Cortex of kidney (tissue), 1 donor: ENCODE measurements at places on chromosomes 11 and 22.

DNA sequence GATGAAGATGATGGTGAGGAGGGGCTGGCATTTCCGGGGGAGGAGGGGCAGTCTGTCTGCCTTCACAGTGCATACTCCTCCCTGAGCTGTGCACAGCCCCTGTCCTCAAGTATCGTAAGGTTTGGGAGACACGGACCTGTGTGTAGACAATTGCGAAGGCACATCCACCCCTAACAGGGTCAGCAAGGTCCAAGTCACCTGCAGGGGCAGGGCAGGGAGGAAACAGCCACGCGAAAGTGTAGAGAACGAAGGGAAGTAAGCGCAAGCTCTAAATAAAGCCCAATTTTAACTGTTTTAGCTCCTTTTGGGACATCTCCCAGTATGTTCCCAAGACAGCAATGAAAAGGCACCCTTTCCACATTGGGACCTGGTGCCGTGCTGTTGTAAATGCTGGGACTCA is 448.2 kb downstream of the TBC1D22A start:
- no peak for DNase-seq

GRCh38 chr11:117144477-117145392 is 648 bp downstream of the PAFAH1B2 start:
- no peak for DNase-seq

DNA sequence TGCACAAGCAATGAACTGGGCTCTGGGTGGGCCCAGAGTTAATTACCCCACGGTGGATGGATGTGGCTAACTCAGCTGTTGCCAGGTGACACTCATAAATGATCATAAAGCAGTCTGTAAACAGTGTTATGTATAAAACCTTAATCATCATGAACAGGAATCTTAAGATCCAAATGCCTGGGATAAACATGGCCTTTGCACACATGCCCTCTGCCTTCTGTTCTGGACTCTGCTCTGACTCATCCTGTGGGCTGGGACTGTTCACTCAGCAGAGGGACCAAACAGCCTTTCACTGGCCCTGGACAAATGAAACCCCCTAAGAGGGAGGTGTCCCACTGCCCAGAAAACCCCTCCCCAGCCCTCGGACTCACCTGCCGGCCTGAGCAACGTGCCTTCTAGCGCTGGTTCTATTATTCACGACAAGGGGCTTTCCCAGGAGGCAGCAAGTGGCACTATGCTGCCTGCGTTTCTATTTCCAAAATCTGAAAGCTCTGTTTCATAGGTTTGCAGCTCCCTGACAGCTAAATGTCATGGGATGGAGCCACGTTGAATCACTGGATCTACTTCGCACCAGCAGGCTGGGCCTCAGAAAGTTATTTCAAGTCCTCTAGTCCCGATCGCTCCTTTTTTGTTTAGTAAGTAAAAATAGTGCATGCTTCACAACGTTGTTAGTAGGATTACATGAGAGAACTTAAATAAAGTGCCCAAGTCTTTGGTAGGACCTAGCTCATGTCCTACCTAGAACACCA is 53.0 kb downstream of the LARGE1 start:
- no peak for DNase-seq

DNA sequence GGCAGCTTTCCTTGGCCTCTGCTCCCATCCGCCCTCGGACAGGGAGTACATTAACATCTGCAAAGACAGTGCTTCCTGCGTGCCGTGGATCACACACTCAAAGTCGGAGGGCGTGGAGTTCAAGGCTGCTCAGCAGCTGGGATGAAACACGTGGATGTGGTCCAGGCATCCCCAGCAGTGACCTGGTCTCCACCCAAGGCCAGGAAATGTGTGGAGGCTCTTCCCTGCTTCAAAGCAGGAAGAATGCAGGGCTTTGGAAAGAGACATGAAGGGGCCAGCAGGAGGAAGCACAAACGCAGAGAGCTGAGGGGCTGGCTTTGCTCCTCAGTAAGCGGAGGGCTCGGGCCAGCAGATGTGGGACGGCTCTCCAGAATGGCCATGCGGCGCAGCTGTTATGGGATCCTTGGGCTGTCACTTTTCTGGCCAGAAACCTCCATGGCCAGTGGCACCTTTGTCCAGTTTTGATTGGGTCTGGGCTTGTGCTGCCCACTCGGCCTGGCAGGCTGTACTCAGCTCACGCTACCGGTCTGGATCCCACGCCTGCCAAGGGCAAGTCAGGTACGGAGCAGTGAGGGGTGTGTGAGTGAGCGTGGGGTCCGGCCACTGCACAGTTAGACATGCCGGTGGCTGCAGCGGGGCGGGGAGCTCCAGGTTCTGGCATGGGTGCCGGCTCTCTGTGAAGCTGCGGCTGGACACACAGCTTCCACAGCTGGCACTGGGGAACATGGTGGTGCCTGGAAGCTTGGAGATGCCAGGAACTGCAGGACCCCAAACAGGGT is 438.0 kb downstream of the TBC1D22A start:
- DNase-seq, result no peak

GRCh38 chr22:41915035-41915785 is at the start of gene SHISA8:
Gene SHISA8, minus strand, starts transcription at chr22:41915074. Its CDS starts 407 bp downstream, at chr22:41914667.
- DNase-seq, result no peak

GRCh38 chr22:47019012-47019790 is 256.8 kb downstream of the TBC1D22A start:
- no peak for DNase-seq

DNA sequence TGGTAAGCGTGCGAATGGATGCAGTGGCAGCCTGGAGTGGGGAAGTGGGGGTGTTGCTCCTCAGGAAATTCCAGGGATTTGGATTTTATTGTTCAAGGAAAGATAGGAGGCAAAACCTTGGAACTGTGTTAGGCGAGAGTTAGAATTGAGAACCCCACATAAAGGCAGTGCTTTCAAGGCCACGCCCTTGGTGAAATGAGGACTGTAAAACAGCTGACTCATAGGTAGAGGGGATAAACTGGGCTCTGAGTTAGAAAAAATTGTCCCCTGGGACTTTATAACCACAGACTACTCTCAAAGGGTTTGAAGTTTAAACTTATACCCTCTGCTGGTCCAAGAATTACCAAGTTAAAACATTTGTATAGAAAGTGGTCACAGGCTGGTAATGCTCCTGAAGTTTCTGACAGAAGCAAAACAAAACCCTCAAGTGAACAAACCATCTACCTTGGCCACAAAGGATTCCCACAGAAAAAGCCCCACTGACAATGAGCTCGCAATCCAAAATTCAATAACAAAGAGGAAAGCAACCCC is 250.3 kb upstream of the TBCEL start:
- DNase-seq, result no peak

DNA sequence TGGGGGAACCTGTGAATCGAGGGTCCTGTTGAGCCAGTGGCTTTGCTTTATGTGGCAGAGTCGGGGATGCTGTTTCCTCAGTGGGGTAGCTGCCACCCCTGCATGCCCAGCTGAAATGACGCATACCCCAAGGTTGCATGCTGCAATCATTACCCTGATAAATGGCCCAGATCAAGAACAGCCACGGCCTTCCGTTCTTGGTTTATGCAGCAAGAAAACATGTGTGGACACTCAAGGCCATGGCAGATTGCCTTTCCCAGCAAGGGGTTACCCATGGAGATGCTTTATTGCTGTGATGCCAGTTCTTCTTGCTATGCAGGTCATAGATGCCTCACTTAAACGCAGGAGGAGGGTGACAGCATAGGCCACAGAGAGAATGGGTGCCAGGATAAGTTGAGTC is 14.3 kb upstream of the SREBF2 start:
- no peak for DNase-seq

GRCh38 chr11:116962108-116962507 is 124.7 kb upstream of the APOA1 start:
- DNase-seq, result no peak

DNA sequence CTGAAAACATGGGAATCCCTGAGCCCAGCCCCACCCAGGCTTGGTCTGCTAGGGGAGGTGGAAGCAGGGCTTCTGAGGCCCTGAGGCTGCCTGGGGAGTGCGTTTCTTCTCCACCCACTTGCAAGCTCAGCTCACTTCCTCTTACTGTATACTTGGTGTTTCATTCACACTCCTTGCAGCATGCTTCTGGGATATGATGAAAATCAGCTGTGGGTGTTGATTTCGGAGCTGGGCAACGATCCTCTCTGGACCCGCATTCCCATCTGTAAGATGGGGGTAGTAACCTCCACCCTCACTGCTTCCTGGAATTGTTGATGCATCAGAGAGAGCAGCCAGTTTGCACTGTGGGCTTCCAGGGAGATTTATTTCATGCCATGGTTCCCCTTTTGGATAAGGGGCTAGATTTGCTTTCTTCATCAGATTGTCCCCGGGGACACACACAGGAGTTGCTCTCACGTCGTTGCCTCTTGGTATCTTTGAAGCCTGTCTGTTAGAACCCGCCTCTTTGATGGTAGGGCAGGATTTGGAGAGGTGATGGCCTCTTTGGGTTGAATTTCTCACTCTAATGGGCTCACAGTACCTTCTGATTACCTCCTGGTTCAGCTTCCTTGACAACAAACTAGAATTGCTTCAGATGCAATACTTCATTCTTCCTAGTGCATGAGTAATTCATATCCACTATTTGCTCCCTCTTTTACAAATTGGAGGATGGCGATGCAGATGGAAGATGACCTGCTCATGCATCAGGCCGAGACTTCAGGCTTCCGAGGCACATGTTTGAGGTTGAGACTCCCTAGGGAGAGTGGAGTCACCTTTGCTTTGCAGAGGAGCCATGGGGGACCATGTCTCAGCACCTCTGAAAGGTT is 40.4 kb downstream of the BCR start:
- DNase-seq, result no peak

DNA sequence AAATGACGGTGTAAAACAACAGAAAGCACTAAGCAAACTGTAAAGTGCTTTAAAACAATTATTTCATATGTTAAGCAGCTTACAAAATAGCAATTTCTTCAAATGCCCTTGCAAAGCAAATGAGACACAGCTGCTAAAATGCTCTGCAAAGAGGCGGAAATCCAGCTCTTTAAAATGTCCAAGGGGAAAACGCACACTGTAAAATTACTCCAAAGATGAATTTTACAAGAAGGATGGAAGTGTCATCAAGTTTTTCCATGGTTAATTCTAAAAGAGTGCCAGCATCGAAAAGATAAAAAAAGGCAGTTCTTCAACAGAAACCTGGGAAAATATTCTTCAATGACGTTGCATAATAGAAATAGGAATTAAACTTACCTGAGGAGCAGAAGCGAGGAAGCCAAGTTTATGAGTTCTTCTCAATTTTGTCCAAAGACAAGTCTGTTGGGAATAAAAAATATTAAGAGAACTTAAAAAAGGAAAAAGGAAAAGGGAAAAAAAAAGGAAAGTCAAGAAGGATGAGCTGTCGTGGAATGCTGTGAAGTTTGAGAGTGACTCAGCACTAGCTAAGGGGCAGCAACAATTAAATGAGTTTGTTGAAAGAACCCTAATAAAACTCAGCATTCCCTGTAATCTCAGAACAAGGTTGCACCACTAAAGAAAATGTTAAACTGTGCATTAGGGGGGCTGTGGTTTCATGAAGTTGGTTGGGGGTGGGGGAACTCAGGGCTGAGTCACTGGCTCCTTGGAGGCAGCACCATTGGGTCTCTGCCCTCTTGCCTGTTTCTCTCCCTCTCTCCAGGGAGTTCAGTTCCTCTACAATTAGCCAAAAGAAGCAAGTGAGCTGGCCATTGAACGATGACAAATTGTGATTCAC is 64.2 kb upstream of the BLID start:
- DNase-seq, result no peak

GRCh38 chr22:44538051-44538450 is 40.0 kb upstream of the RTL6 start:
- DNase-seq, result no peak

DNA sequence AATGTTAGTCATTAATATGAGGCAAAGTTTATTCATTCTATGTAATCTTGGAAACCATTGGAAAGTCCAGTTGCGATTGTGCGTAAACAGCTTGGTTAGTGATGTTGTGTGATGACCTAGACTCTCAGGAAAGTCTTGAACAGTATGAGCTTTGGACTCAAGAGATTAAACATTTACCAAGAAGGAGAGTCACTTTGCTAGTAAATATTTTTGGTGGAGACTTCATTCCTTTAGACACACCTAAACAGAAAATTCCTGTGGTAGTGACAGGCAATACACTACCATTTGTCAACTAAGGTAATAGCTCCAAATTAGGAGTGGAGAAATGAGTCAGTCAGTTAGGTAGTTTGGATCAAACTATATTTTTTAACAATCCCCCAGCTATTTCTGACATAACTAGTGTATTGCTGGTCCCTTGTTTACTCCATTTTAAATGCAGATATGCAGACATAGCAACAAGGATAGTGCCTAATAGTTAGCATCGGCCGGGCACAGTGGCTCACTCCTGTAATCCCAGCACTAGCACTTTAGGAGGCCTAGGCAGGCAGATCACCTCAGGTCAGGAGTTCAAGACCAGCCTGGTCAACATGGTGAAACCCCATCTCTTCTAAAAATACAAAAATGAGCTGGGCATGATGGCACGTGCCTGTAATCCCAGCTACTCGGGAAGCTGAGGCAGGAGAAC is 89.3 kb downstream of the ARHGAP42 start:
- DNase-seq, result no peak

DNA sequence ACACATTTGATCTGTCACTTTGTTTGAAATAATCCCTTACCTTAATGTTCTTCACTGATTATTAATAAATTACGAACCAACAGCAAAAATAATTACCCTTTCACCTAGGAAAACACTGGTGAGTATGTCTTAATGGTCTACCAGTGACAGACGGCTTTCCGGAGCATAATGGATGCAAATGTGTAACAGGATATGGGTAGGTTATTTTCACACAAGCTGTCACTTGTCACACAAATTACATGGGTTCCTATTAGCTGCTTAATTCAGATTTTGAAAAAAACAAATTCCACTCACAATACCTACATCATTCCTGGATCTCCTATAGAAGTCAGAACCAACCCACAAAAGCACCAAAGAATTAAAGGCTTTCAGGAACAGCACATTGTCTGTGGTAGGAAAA is 127.9 kb downstream of the WT1 start:
- DNase-seq, result no peak

- no peak for DNase-seq
Observed at GRCh38 chr11:34203377-34203871, 98.0 kb downstream of the NAT10 start.

DNA sequence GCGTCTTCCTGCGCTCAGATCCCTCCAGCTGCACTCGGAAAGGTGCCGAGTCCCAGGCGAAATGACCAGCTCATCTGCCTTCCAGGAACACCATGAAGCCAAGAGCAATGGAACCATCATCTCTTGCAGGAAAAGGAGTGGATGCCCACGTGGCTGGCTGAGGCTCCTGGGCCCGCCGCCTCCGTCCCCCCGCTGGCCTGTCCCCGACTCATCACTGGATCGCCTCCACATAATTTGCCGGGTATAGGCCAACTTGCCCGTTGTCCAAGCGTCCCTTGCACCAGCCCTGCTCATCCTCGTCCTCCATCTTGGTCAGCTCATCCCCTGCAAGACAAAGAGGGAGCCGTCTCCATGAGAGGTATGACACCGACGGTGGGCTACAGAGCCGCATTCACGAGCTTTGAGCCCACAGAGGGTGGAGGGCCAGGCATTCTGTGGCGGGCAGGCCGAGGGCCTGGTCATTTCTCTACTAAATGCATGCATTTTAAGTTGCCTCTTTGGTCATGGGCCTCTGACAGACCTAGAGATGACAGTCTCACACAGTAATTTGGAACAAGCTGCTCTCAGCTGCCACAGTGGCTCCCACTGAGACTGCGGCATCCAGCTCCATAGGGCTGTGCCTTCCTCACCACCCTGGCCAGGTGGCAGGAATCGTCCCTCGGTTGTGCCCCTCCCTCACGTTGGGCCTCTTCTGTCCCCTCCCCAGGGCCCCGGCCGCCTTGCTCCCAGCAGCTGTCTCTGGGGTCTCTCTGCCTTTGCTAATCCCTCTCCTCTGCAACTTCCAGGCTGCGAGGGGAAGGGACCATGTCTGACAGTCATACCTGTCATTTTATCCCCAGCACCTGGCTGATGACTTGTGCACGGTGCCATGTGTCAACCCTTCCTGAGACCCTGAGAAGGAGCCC is 14.3 kb upstream of the ARFGAP3 start:
- no peak for DNase-seq

GRCh38 chr11:131723088-131723487 is 352.7 kb downstream of the NTM start:
- DNase-seq, result no peak
